HFFc6 (cell line): ENCODE measurements at places on chromosomes 5 and 9. TPM values are rescaled to one million over a fixed set of nuclear protein-coding genes. Genes with fewer than 3 reads are reported as not detected.

- DNase-seq = peak; percentile 100
Observed at GRCh38 chr9:112041536-112042243, 133.4 kb downstream of the SUSD1 start.

- peak; percentile 5 for DNase-seq
Observed at GRCh38 chr9:85425153-85425611, 316.6 kb downstream of the AGTPBP1 start.

GRCh38 chr9:6910032-6910431 is 152.3 kb downstream of the KDM4C start:
- DNase-seq = peak; percentile 26

DNA sequence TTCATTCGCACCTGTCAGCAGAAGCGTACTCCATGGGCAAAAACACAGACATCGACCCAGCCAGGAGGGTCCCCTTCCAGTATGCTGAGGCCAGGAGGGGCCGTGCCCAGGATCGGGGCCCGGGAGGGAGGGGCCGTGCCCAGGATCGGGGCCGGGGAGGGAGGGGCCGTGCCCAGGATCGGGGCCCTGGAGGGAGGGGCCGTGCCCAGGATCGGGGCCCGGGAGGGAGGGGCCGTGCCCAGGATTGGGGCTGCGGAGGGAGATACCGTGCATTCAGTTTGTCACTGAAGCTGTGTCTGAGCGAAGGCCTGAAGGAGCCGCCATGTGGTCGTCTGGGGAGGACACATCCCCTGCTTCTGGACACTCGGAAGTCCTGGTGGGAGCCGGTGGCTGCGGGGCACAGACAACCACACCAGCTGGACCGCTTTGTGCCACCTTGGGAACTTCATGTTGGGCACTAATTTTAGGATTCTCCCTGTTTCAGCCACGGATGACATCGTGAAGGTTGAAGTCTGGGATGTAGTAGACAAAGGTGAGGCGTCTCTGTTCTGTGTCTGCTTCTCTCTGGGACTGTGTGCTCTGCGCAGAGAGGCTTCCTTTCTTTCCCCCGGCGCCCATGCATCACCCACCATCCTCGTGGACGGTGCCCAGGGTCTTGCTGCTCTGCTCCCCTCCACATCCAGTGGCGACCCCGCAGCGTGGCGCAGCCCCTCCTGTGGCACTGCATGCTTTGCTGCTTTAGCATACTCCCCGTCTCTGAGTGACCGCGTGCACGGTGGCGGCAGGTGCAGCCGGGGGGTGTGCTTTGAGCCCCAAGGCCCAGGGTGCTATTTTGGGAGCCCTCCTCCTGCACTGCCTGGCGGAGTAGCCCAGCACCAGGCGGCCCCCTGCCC is 16.7 kb upstream of the AJM1 start:
- no peak for DNase-seq

The ADAMTS16 gene
- total RNA-seq = 0.07 to 0.50 TPM in 2 of 3 replicates, not detected in the other

The CTSL gene
- total RNA-seq = 203 to 214 TPM (median 211 TPM) in 3 replicates

The ALDH7A1 gene
- total RNA-seq = 89.4 to 98.6 TPM (median 91.0 TPM) in 3 replicates
